Karpas-422 (cell line): ENCODE measurements at places on chromosomes 2 and 18.

DNA sequence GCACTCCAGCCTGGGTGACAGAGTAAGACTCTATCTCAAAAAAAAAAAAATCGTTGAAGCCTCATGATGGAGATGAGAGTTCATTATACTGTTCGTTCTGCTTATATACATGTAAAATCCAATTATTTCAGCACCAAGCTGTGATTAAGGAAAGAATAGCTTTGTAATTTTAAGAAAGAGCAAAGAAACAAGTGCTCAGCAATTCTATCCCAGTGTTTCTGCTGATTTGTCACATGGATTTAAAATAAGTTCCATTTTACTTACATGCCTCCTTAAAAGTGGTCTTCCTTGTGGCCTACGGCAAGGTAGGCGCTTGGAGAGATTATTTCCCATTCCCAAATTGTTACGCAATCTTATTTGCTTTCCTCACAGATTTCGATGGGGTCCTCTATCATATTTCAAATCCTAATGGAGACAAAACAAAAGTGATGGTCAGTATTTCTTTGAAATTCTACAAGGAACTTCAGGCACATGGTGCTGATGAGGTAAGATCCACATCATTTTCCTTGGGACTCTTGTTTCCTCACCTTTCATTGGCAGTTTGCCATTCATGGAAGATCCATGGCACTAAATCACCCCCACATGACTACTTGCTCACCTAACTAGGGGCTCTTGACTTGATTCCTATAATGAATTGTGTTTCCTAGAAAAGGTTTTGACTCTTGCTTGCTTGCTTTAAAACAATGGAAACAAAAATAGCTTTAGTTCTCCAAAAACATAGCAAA, 11.5 kb downstream of the ARPC2 start:
- DNase-seq: no peak
- H3K4me1 ChIP-seq: peaks cover 56% of the 10 kb centered on the region
- no peak overlapping the region for H3K4me3 ChIP-seq

- no peak for DNase-seq
- no peak overlapping the region for H3K4me3 ChIP-seq
- H3K36me3 ChIP-seq: no peaks in the 10 kb centered on the region
- H3K27ac ChIP-seq: no peak overlapping the region
Measured at GRCh38 chr2:147173189-147173581, 671.6 kb upstream of the ACVR2A start.

GRCh38 chr18:77560341-77560992, 310.8 kb downstream of the GALR1 start:
- DNase-seq: no peak
- no peaks in the 10 kb centered on the region for H3K36me3 ChIP-seq
- no peak overlapping the region for H3K4me3 ChIP-seq
- H3K27ac ChIP-seq: no peak overlapping the region

DNA sequence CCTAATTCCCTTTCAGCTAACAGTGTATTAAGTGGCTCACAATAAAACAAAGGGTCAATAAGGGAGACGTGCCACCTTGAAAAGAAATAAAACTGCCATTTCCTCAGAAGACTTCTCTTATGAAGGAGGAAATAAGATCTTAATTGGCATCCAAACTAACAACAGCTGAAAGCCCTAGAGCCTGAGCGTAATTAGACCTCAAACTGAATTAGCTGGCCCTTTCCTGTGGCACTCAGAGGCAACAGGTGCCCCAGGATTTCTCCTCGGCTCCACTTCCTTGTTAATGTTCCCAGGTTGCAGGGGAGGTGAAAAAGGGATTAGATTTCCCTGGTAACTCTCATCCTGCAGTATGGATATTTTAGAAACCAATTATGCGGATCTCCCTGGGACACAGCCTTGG, 804.3 kb downstream of the DCDC2C start:
- no peak overlapping the region for H3K4me3 ChIP-seq
- no peak overlapping the region for H3K27ac ChIP-seq
- H3K4me1 ChIP-seq: no peaks in the 10 kb centered on the region

DNA sequence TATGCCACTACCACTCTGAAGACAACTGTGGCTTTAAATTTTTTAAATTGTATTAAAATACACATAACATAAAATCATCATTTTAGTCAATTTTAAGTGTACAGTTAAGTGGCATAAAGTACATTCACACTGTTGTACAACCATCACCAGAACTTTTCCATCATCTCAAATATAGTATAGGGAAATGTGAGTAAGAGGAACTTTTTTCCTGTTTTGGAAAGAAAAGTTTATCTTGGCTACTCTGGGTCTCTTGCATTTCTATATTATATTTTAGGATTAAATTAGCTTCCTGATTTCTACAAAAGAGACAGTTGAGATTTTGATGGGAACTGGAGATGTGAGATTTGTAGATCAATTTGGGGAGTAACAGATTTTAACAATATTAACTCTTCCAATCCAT, 3.3 kb downstream of the TPGS2 start:
- H3K27ac ChIP-seq: no peak overlapping the region
- H3K36me3 ChIP-seq: peaks cover 21% of the 10 kb centered on the region; the same call in 1 of the 2 replicates
- H3K4me1 ChIP-seq: peaks cover 17% of the 10 kb centered on the region
- no peak overlapping the region for H3K4me3 ChIP-seq
- no peaks in the 10 kb centered on the region for H3K27me3 ChIP-seq

DNA sequence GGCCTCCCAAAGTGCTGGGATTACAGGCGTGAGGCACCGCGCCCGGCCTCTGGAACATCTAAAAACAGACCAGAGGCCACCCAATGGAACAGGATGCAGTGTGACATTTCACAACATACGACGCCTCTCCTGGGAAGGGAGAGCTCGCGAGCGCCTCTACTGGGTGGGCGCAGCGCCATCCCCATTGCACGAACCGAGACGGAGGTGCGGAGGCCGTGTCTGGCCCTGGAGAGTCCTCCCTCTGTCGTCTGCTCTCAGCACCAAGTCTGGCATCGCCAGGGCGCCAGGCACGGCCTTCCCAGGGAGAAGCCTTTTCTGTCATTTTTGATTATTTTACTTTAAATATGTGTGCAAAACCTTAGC, 9.4 kb upstream of the GBX2 start:
- H3K36me3 ChIP-seq: no peaks in the 10 kb centered on the region
- no peaks in the 10 kb centered on the region for H3K4me1 ChIP-seq
- H3K4me3 ChIP-seq: no peak overlapping the region
- H3K27me3 ChIP-seq: no peaks in the 10 kb centered on the region
- no peak for DNase-seq
- H3K27ac ChIP-seq: no peak overlapping the region
